ENCODE measurements at places on chromosomes 7 and 10.

DNA sequence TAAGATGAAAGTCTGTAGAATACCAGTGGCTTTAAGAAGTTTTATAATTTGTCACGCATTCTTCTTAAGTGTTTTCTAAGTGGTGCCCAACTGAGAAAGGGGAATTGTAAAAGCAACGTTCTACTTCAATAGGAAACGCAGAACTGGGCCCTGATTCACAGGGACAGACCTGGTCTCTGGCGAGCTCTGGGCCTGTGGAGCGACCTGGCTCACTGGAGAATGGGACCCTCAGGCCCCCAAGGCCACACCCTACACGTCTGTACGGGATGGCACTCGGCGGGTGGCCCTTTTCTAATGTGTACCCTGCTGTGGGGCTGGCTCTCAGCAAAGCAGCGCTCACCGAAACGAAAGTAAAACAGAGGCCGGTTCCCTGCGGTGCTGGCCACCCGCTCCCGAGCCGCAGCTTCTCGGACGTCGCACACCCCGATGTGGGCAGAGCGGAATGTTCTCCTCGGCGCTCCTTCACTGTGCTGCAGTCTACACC lies 205.0 kb downstream of the DIP2C start:
- no peak for DNase-seq

GRCh38 chr10:51596695-51597094 lies 102.7 kb downstream of the CSTF2T start:
- DNase-seq: no peak

- no peak for DNase-seq
Observed at GRCh38 chr10:12512332-12513002, 163.1 kb downstream of the CAMK1D start.

GRCh38 chr10:133212853-133213494 lies 17.0 kb upstream of the UTF1 start:
- no peak for DNase-seq

GRCh38 chr10:131573707-131574106 lies 262.2 kb upstream of the TCERG1L start:
- no peak for DNase-seq

- DNase-seq: peak; percentile 11
Observed at GRCh38 chr10:22420787-22421517, 75.7 kb downstream of the SPAG6 start.

DNA sequence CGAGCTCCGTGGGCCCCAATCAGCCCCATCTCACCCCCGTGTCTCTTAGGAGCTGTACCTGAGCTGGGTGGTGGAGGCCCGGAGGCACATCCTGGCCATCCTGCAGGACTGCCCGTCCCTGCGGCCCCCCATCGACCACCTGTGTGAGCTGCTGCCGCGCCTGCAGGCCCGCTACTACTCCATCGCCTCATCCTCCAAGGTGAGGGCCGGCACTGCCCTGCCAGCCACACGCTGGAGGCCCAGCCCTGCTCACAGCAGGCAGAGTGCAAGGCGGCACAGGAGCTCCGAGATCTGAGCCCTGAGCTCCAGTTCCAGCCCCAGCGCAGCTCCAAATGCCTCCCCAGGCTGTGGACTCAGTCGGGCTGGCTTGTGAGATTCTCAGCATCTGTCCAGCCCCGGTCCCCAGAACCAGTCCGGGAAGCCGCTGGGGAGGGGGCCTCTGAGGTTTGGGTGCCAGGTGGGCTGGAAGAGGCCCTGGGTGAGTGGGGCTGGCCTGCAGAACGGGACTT lies 9.3 kb downstream of the TMEM120A start:
- DNase-seq: no peak

- DNase-seq: no peak
Observed at GRCh38 chr10:91969297-91969696, 45.7 kb downstream of the BTAF1 start.

GRCh38 chr10:6212806-6213205 lies 10.1 kb downstream of the PFKFB3 start:
- DNase-seq: no peak

- no peak for DNase-seq
Observed at GRCh38 chr10:85643171-85643844, 723.3 kb downstream of the GRID1 start.

GRCh38 chr10:12401466-12401865 lies 52.1 kb downstream of the CAMK1D start:
- DNase-seq: no peak

DNA sequence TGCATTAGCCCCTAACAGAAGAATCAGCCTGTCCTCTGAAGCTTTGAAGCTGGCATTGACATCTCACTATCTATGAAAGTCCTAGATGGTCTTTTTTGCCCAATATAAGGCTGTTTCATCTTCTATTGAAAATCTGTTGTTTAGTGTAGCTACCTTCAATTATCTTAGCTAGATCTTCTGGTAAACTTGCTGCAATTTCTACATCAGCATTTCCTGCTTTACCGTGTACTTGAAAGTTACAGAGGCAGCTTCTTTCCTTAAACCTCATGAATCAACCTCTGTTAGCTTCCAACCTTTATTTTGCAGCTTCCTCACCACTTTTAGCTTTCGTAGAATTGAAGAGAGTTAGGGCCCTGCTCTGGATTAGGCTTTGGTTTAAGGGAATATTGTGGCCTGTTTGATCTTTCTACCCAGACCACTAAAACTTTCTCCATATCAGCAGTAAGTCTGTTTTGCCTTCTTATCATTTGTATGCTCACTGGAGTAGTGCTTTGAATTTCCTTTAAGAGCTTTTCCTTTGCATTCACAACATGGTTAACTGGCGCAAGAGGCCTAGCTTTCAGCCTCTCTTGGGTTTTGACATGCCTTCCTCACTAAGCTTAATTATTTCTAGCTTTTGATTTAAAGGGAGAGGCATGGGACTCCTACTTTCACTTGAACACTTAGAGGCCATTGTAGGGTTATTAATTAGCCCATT lies 32.5 kb downstream of the ARID5B start:
- no peak for DNase-seq

- DNase-seq: no peak
Observed at GRCh38 chr10:10385831-10386230, 631.8 kb upstream of the CELF2 start.

- DNase-seq: no peak
Observed at GRCh38 chr7:103143868-103144267, 5.0 kb downstream of the NAPEPLD start.

DNA sequence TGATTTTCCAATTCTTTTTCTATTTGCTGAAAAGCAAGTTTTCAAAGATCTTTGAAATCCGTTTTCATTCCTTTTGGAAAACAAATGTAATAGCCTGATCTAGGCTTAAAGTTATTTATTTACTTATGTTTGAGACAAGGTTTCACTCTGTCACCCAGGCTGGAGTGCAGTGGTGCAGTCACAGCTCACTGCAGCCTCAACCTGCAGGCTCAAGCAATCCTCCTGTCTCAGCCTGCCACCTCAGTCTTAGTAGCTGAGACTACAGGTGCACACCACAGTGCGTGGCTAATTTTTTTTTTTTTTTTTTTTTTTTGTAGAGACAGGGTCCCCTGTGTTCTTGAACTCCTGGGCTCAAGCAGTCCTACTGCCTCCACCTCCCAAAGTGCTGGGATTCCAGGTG lies 4.6 kb downstream of the ST7 start:
- DNase-seq: no peak

DNA sequence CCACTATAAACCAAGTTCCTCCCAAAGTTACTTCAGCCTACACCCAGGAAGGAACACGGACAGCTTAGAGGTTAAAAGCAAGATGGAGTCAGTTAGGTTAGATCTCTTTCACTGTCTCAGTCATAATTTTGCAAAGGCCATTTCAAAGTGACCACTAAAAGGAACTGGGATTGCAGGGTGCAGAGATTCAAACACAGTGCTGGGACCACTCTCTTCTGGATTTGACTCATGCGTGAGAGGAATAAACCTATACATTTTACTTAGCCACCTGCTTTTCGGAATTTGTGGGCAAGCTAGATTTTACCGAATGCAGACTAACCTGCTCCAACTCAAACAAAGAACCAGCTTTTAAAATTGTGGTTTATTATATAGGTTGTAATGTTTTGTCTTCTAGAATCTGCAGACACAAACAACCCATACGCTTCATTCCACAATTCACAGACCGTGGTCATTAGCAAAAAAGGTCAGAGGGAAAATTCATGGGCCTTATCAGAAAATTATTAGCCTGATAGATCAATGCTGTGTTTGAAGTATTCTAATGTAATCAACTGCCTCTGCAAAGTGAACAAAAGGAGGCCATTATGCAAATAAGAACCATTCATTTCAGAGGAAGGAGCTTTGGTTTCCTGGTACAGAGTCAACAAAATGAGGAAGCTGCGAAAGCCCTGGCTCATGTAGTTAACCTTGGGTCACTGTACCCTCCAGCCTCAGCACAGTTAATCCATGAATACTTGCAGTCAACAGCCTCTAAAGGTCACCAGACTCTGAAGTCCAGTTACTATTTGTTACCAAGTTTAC lies 342.7 kb upstream of the KLF6 start:
- DNase-seq: peak; percentile 89

DNA sequence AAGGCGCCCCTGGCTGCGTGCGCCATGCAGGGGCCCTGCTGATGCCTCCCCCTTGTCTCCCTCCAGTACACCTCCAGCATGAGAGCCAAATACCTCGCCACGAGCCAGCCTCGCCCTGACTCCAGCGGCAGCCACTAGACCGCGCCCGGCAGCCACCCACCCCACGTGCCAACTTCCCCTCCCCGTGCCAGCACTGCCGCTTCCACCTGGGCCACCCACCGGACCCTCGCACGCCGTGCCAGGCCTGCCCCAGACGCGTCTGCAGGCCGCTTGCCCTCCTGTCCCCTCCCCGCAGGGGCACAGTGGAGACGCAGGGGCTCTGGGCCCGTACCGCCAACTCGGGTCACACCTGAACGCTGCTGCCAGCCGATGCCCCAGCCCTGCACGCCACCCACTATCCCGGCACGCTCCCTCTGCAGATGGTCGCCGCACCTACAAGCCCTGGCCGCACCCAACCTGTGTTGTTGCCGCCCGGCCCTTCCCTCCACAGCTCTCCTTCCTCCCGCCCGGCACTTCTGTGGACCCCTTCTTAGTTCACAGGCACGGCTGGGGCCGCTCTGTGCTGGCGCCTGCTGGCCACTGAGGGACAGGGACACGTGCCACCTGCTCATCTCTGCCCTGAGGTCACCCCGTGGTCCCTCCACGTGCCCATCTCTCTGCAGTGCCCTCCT lies 26.3 kb upstream of the AMZ1 start:
- DNase-seq: no peak

- DNase-seq: no peak
Observed at GRCh38 chr7:122637784-122638183, 61.1 kb downstream of the RNF133 start.

GRCh38 chr10:110527731-110528171 lies 30.0 kb downstream of the DUSP5 start:
- DNase-seq: no peak

DNA sequence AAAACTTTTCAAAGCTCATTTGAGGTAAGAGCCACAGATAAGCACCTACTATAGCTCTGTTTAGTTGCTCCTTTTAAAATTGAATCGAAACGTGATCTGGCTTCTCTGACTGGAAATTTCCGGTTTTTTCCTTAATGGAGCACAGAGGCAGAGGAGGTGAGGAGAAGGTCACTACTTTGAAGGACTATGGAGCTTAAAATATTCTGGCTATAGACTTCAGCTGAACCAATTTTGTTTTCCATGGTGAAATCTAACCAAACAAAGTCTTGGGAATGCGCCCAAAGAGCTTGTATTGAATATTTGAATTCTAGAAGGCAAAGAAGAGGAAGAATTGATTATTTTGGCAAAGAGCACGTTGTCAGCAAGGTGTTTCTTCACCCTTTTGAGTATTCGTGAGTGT lies 711.1 kb downstream of the SUGCT start:
- DNase-seq: no peak

GRCh38 chr7:81626008-81626407 lies 143.8 kb downstream of the HGF start:
- no peak for DNase-seq

DNA sequence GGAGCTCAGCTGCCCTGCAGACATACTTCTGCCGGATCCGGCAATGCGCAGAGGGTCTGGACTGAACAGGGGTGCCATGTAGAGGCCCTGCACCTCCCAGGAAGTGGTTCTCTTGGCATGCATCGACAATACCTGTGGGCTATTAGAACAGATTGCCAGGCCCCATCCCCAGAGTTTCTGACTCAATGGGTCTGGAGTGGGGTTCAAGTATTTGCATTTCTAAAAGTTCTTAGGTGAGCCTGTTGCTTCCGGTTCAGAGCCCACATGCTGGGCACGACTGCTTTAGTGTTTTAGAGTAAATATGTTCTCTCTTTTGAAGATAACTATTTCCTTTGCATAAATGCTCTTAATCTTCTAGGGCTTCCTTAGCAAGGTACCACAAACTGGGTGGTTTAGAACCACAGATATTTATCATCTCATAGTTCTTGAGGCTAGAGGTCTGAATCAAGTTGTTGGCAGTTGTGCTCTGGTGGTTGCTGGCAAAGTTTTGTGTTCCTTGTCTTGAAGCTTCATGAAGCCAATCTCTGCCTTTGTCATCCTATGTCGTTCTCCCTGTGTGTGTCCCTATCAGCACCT lies 435.5 kb downstream of the TCERG1L start:
- no peak for DNase-seq

DNA sequence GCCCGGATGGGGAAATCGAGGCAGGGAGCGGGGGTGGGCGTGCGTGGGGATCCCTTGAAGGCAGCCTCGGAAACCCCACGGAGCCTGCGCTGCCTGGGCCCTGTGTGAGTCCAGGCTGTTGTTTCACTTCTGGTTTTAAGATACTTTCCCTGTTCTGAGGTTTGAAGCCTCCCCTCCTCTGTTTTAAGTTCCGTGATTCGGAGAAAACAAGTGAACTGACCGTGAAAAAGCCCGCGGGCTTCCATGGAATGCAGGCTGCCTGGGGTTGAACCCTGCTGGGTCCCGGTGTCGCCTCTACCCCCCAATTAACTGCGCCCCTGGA lies 401 bp downstream of the LRRC27 start:
- peak; percentile 30 for DNase-seq

- DNase-seq: no peak
Observed at GRCh38 chr7:121447243-121447910, 51.3 kb upstream of the FAM3C start.

- no peak for DNase-seq
Observed at GRCh38 chr10:11430421-11431215, 180.8 kb downstream of the USP6NL start.

- no peak for DNase-seq
Observed at GRCh38 chr7:141706239-141707064, 1.7 kb upstream of the WEE2 start.

DNA sequence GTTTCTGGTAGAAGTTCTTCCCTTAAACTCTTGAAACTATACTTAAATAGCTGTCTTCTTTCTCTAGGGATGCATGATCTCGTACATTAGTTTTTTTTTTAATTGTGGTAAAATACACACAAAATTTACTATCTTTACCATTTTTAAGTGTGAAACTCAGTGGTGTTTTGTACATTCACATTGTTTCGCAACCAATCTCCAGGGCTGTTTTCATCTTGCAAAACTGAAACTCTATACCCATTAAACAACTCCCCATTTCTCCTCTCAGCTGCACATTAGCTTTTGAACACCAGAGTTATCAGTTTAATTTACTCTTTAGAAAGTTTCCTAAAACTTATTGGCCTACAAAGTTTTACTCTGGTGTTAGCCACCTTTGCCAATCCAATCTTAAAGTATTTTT lies 45.5 kb upstream of the PRKAR2B start:
- no peak for DNase-seq

Data from HT-29 (cell line).